Thoracic aorta (tissue), 2 donors: ENCODE measurements at places on chromosomes 7 and 10. TPM values are rescaled to one million over a fixed set of nuclear protein-coding genes. Genes with fewer than 3 reads are reported as not detected.

- H3K27me3 ChIP-seq = no peaks in the 10 kb centered on the region
- peaks cover 19% of the 10 kb centered on the region for H3K4me1 ChIP-seq
- no peak overlapping the region for H3K4me3 ChIP-seq
- DNase-seq = no peak
- no peak overlapping the region for H3K27ac ChIP-seq
These were observed 259.9 kb downstream of the ZEB1 start for GRCh38 chr10:31578951-31579350.

DNA sequence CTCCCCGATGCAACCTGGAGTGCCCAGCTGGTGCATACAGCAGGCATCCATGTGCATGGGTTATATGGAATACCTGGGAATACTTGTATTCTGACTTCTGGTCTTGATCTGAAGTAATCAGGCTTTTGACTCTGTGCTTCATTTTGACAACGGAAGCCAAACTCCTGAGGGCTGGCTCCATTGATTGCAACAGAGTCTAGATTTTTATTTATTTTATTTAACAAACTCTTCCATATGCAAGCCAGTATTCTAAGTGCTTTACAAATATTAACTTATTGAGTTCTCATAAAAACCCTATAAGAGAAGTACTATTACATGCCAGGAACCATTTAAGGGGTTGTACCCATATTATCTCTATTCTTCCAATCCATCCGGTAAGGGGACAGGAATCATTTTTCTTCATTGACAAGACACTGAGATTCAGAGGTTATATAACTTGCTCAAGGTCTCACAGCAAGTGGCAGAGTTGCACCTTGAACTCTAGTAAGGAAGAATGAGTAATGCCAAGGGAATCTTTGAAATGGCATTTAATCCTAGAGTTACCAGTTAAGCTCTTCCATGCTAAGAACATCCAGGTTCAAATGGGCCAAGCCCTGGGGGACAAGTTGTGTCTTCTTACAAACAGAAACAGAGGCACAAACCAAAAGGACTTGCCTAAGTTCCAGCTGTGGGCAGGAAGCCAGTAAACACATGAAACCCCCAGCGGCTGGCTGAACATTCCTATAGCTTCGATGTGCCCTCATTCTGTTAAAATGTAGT, 241.0 kb downstream of the WDR11 start:
- no peak for DNase-seq
- H3K36me3 ChIP-seq = no peaks in the 10 kb centered on the region
- H3K27ac ChIP-seq = no peak overlapping the region
- no peaks in the 10 kb centered on the region for H3K27me3 ChIP-seq

- no peak overlapping the region for H3K27ac ChIP-seq
- no peak overlapping the region for H3K4me3 ChIP-seq
- H3K4me1 ChIP-seq = no peaks in the 10 kb centered on the region
- H3K36me3 ChIP-seq = no peaks in the 10 kb centered on the region
- no peak for DNase-seq
These were observed 109.5 kb upstream of the GJD4 start for GRCh38 chr10:35495521-35496119.

DNA sequence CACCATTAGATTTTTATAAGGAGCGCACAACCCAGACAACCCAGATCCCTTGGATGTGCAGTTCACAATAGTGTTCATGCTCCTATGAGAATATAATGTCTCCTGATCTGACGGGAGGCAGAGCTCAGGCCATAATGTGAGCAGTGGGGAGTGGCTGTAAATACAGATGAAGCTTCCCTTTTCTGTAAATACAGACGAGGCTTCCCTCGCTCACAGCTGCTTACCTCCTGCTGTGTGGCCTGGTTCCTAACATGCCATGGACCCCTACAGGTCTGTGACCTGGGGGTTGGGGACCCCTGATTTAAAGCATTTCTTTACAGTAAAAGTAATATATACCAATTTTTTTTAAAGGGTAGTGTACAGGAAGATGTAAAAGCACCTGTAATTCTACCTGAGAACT, 33.2 kb downstream of the HELLS start:
- H3K4me1 ChIP-seq = no peaks in the 10 kb centered on the region
- no peak overlapping the region for H3K4me3 ChIP-seq
- H3K36me3 ChIP-seq = no peaks in the 10 kb centered on the region
- no peaks in the 10 kb centered on the region for H3K27me3 ChIP-seq
- DNase-seq = no peak

GRCh38 chr10:49441488-49442476, 45.9 kb upstream of the DRGX start:
- no peaks in the 10 kb centered on the region for H3K4me1 ChIP-seq
- no peaks in the 10 kb centered on the region for H3K27me3 ChIP-seq
- H3K4me3 ChIP-seq = no peak overlapping the region
- H3K27ac ChIP-seq = no peak overlapping the region
- H3K36me3 ChIP-seq = no peaks in the 10 kb centered on the region
- no peak for DNase-seq

The ITGA8 gene
- total RNA-seq = 1,173 TPM
